ENCODE measurements at places on chromosomes 3 and 15. TPM values are rescaled to one million over a fixed set of nuclear protein-coding genes. Genes with fewer than 3 reads are reported as not detected.

SETD2 gene
- total RNA-seq: 71.1 TPM

HTR3C gene
- not detected for total RNA-seq

GCSAM gene
- 28.5 TPM for total RNA-seq

GRM2 gene
- total RNA-seq: 2.2 TPM

GPR149 gene
- not detected for total RNA-seq

PPM1L gene
- total RNA-seq: 5.7 TPM

DNA sequence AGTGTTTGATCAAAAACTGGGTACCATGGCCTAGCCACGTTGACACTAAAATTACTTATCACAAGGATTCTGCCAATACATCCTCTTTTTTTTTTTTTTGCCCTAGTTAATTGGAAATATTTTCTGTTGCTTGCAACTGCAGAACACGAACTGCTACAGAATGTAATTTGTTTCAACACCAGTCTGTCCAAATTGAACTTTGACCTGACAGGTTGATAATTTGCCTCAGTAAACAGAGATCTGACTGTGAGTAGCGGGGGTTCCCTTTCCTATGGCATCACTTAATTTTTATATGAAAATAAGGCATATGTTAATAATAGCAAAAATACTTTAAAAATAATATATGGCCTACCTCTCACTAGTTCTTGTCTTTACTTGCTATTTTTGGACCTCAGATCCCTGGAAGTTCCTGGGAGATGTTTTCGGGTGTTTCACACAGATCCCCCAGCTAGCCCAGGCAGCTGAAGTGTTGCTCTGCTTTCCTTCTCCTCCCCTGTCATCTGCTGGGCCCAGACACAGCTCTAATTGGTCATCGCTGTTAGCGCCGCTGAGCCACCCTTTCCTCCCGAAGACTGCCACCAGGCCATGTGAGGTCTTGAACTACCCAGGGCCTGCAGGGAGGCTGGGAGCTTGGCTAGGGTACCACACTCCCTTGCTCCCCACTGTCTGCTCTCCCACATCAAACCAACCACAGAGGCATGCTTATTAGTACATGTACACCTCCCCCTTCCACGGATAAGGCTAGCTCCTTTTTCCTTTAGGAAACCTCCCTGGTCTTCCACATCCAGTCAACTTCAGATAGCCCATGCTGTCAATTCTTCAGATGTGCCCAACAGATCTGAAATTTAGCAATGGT is 89.8 kb upstream of the RNF7 start:
- no peak for DNase-seq

GRCh38 chr3:149812165-149812605 is 830 bp upstream of the RNF13 start:
- no peak for DNase-seq

DNA sequence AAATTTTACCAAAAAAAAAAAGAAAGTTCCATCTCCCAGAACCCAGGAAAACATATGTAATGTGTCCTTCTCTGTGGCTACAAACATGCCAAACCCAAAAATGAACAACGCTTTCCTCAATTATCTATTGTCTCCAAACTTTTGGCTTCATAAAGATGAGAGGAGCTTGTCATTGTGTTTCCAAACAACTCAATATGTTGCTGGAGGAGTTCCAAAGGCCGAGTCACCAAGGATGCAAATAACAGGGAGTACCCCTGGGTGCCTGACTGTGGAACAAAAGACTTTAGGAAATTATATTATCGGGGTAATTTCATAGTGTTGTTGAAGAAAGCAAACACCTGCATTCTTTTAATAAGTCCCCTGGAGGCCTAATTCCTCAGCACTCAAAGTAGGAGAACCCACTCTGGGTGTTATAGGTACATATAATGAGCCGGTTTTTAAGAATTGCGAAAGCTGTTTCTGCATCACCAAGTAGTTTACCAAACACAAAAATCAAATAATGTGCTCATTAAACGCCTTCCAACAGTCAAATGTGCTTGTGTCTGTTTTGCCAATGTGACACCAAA is 206.3 kb upstream of the PRICKLE2 start:
- DNase-seq: no peak

- DNase-seq: no peak
Measured at GRCh38 chr3:10753964-10754363, 62.1 kb upstream of the SLC6A11 start.

DNA sequence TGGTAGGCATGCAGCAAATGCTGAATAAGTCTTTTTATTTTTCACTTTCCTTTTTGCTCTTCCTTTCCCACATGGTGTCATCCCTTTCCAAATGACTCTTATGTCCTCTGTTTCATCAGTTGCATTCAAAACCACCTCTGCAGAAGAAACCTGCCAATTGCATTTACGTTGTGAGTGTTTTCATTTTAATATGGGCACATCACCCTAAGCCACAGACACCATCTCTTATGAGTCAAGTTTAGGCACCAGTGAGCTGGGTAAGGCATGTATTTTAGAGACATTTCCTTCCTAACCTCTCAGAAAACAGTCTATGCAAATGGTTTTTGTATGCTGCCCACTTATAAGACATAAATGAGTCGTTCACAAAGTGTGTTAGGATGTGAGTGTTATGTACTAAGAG is 223.3 kb upstream of the ADAMTS9 start:
- no peak for DNase-seq

- DNase-seq: no peak
Measured at GRCh38 chr15:36954486-36954885, 145.9 kb downstream of the MEIS2 start.

GRCh38 chr3:12891985-12892839 is 50.8 kb upstream of the RPL32 start:
- peak; percentile 51 for DNase-seq

GRCh38 chr3:135929670-135930069 is 35.9 kb upstream of the PPP2R3A start:
- DNase-seq: no peak

DNA sequence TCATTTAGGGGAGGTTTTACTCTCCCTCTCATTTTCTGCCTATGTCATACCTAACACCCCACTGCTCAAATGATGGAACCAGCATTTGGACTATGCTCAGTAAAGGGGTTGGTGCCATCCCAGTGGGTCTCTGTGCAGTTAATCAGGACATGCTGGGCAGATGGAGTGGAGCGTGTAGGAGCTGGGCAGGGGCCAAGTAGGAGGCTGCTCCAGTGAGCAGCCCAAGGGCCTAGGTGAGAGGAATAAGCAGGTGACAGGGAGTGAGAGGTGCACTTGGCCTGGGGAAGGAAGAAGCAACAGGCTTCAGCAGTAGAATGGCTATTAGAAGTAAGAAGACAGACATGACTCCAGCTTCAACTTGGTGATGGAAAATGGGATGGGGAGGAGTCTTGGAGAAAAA is 72.2 kb downstream of the EPHB1 start:
- DNase-seq: no peak

GRCh38 chr15:51155891-51156290 is 61.2 kb upstream of the TNFAIP8L3 start:
- DNase-seq: no peak

DNA sequence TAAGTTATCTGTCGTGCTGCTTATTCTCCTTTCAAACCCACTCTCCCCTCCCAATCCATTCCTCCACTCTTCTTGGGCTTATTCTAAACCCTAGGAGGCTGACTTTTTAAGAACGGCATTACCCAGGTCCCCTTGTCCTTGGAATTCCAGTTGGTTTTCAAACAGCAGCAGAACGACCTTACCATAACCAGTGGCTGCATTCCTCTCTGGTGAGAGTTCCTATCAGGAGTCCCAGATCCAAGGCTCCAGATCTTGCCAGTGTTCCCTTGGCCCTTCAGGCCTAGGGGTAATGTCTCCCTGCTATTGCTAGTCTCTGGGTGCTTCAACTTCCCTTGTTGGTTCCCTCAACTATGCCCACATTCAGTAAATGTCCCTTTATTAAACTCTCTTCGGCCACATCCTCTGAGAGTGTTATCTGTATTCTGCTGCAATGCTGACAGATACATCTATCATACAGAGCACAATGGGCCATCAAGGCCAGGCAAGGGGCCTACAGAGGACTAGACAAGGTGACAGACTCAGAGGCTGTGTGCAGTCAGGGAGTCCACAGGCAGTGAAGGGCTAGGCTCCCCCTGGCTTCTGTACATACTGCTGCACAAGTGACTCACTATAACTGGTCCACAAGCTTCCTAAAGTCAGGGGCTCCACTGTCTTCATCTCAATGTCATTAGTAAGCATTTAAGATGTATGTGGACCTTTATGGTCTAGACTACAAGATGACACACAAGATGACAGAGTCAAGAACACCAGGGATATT is 10.1 kb downstream of the LYSMD2 start:
- no peak for DNase-seq

DNA sequence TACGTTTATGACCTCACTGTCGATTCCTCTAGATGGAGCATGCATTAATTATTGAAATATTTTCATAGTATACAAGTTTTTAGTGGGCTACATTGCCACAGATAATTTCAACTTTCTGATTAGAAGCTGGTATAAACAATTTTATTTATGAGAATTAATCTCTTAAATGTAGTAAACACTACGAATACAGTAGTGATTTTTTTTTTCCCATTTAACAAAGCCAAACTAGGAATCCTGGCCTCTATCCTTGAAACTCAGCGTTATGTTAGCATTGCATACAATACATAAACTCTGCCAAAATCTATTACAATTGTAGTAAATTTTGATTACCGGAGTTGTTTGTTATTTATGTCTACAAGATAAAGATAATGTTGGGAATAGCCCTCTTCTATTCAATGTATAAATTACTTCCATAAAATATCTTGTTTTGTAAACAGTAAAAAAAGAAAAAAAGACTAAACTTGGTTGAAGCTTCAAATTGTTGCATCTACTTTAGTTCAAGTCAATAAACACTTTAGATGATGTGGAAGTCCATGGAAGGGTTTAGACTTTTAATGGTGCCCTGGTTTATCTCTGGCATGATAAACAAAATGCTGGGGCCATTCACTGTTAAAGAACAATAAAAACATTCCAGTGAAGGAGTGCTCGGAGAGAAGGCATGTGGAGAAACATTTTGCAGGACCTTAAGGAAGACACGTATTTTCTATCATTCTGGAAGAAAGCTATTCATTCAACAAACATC is 77.3 kb upstream of the NR2F2 start:
- no peak for DNase-seq

DNA sequence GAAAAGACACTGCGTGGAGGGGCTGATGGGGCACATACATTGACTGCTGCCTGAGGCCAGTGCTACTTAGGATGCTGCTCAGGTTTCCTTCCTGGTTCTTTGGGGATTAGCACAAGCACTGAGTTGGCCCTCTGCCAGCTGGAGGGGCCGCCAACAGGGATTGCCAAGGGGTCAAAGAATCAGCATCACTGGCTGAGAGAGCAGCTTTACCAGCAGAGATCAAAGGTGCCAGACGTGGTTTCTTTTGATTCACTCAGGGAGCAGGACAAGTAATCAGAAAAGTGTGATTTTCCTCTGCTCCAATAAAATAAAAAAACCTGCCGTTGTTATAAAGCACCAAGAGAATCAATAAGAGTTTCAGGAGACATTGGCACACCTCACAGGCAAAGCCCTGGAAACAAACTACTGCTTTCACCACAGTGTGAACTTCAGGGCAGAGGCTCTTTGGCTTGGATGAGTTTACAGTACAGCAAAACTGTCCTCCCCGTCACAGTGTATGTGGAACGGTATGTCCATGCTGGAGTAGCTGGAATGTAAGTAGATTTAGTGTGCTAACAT is 45.8 kb upstream of the FSIP1 start:
- DNase-seq: no peak

DNA sequence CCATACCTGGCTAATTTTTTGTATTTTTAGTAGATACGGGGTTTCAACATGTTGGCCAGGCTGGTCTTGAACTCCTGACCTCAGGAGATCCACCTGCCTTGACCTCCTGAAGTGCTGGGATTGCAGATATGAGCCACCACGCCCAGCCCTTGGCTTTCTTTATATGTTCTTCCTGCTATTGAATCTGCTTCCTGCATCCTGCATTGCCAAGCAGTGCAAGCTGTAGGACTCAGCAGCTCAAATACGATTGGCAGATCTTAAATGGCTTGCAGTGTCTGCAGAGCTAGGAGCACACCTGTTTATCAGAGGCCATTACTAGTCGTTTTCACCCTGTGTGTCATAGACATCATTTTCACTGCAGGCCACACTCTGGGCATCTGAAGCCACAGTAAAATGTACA is 426.2 kb upstream of the PPP2R3A start:
- DNase-seq: no peak

DNA sequence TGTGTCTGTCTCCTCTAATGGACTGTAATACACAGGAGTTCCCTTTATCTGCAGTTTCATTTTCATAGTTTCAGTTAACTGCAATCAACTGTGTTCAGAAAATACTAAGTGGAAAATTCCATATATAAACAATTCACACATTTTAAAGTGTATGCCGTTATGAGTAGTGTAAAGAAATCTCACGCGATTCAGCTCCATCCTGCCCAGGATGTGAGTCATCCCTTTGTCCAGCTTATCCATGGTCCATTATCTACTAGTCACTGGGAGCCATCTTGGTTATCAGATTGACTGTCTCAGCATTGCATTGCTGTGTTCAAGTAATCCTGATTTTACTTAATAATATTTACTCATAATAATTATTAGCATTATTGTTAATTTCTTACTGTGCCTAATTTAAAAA is 14.5 kb downstream of the ZPLD1 start:
- DNase-seq: no peak

GRCh38 chr3:113676261-113676660 is 20.2 kb downstream of the USF3 start:
- no peak for DNase-seq

- no peak for DNase-seq
Measured at GRCh38 chr15:34621675-34622074, 38.2 kb upstream of the GOLGA8B start.

- DNase-seq: no peak
Measured at GRCh38 chr15:87144775-87145174, 1065.1 kb downstream of the AGBL1 start.

- DNase-seq: no peak
Measured at GRCh38 chr15:70646169-70646568, 117.2 kb downstream of the UACA start.

DNA sequence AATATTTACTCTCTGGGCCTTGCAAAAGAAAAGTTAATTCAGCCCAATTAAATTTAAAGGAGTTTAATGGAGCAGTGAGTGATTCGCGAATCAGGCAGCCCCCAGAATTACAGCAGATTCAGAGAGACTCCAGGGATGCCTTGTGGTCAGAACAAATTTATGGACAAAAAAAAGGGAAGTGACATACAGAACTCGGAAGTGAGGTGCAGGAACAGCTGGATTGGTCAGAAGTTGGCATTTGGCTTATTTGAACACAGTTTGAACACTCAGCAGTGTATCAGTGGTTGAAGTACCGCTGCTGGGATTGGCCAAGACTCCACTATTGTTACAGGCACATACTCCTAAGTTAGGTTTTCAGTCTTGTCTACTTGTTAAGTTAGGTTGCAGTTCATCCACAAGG is 145.0 kb upstream of the GAP43 start:
- no peak for DNase-seq

DNA sequence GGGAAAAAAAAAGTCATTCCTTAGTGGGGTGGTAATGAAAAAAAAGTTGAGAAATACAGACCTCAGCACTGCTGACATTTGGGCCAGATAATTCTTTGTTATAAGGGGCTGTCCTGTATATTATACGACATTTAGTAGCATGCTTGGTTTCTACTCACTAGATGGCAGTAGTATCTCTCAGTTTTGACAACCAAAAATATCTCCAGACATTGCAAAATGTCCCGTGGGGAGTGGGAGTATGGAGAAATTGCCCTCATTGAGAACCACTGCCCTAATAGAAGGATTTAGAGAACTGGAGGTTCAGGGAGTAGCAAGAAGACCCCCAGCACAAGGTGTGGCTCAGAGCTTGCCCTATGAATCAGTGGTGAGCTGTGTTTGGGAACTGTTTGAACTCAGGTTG is 28.6 kb upstream of the TEX264 start:
- DNase-seq: no peak

- no peak for DNase-seq
Measured at GRCh38 chr15:25469377-25469776, 30.6 kb upstream of the UBE3A start.
